ENCODE measurements at places on chromosomes 2 and 18. TPM values are rescaled to one million over a fixed set of nuclear protein-coding genes. Genes with fewer than 3 reads are reported as not detected.

The RTKN gene
- total RNA-seq, result 21.0 TPM

The CHRNG gene
- total RNA-seq, result not detected

The TNS1 gene
- 18.5 TPM for total RNA-seq

The SLC16A14 gene
- 1.6 TPM for total RNA-seq

The ALMS1 gene
- total RNA-seq, result 8.0 TPM

The ABCB11 gene
- total RNA-seq, result 0.03 TPM

The DNAJC5G gene
- total RNA-seq, result not detected

The CD8B2 gene
- total RNA-seq, result not detected

The GPR39 gene
- total RNA-seq, result 9.0 TPM

The LIPG gene
- total RNA-seq, result 0.34 TPM

The ADAM23 gene
- 9.6 TPM for total RNA-seq

The SERPINB12 gene
- total RNA-seq, result not detected

The CAMKMT gene
- 3.8 TPM for total RNA-seq

The GPBAR1 gene
- 0.23 TPM for total RNA-seq

The MAP4K3 gene
- 21.5 TPM for total RNA-seq

The TOGARAM2 gene
- 0.16 TPM for total RNA-seq

The DRC1 gene
- 0.45 TPM for total RNA-seq

The UCN gene
- total RNA-seq, result 2.5 TPM

The SERPINB3 gene
- total RNA-seq, result 0.10 TPM

The AMER3 gene
- not detected for total RNA-seq

The GYPC gene
- total RNA-seq, result not detected

The SNORC gene
- 14.4 TPM for total RNA-seq

The PLGLB2 gene
- total RNA-seq, result not detected

The CYP27C1 gene
- total RNA-seq, result 2.7 TPM

The REG3G gene
- not detected for total RNA-seq

The TMEM169 gene
- 0.42 TPM for total RNA-seq

The FAM237A gene
- not detected for total RNA-seq

The PGAP1 gene
- 3.2 TPM for total RNA-seq

The CRYGD gene
- total RNA-seq, result not detected

The AKAIN1 gene
- not detected for total RNA-seq

The NOL4 gene
- total RNA-seq, result not detected

The ATP9B gene
- total RNA-seq, result 15.2 TPM

The MEIS1 gene
- total RNA-seq, result 1.8 TPM

The RAB17 gene
- total RNA-seq, result 0.36 TPM

The SLC39A10 gene
- total RNA-seq, result 19.3 TPM

The SCYGR3 gene
- not detected for total RNA-seq

The PCARE gene
- not detected for total RNA-seq

The FANCL gene
- total RNA-seq, result 26.9 TPM

The LRRC30 gene
- total RNA-seq, result not detected

The DAW1 gene
- 2.4 TPM for total RNA-seq

The CD302 gene
- total RNA-seq, result 2.3 TPM

The GULP1 gene
- total RNA-seq, result 33.7 TPM

The PARD3B gene
- total RNA-seq, result 0.88 TPM

The TSPYL6 gene
- total RNA-seq, result not detected
